Caudate nucleus (tissue), 63 donors: ENCODE measurements at places on chromosomes 5 and 9.

DNA sequence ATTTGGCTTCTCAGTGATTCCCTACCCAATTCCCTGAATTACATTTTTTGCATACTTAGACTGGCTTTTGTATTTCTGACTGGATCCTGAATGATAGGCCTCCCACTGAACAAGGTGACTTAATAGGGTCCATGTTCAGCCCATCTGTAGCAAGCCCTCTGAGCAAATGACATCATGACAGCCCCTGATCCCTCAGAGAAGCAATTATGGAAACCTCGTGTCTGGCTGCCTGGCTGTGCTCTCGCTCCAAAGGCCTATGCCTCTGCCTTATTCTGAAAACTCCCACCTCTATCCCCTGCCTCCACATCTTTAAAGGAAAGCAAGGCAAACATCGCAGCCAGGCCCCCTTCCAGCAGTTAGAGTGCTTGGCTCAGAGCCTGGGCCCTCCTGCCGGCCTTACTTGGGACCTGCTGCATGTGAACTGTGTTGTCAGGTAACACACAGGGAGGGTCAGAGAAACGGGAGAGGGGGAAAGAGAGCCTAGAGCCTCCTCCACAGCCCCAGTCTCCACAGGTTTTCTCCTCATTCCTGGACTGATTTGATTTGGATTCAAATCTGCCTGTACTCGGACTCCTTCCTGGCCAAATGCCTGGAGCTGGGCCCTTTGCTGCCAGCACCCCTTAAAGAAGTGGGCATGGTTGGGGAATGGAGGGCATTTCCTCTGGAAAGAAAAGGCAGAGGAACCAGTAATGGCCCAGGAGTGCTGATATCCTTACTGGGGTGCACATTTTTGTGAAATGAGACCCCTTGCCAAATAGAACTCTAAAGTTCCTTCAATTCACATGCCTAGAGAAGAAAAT is 3.8 kb downstream of the DCANP1 start:
- no peak for DNase-seq

GRCh38 chr5:178525906-178526732 is 64.1 kb downstream of the COL23A1 start:
- DNase-seq, result no peak

DNA sequence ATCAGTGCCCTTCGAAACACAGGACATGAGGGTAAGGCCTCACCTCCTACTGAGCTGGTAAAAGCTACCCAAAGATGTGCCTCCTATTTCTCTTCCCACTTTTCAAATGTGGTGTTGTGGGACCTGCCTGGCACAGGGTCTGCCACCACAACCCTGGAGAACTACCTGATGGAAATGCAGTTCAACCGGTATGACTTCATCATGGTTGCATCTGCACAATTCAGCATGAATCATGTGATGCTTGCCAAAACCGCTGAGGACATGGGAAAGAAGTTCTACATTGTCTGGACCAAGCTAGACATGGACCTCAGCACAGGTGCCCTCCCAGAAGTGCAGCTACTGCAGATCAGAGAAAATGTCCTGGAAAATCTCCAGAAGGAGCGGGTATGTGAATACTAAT is 1.9 kb downstream of the IRGM start:
- no peak for DNase-seq

DNA sequence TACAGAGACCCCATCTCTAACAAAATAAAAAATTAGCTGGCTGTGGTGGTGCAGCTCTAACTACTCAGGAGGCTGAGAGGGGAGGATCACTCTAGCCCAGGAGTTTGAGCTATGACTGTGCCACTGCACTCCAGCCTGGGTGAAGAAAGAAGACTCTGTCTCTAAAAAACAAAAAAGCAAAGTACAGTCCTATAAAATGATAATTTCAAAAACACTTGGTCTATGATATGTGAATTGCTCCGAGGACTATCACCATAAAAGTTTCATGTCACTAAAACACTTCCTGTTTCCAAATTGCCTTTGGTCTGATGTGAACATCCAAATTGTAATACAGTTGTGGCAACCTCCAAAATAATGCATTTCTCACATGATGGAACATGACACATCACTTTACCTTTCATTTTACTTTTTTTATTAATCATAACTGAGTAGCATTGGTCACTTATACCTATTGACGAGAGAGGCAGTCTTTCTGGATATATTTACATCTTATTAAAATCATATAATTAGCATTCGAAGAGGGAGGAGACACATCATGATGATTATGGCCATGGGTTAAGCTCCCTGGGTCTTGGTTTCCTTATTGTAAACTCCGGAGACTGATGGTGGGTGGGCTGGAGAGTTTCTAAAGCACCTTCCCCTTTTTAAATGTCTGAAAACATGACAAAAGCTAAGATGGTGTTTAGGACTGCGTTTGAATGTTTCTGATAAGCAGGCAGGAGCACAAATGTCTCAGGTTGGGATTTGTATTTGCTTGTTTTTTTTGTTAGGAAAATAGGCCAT is 25.8 kb upstream of the CD180 start:
- DNase-seq, result no peak

DNA sequence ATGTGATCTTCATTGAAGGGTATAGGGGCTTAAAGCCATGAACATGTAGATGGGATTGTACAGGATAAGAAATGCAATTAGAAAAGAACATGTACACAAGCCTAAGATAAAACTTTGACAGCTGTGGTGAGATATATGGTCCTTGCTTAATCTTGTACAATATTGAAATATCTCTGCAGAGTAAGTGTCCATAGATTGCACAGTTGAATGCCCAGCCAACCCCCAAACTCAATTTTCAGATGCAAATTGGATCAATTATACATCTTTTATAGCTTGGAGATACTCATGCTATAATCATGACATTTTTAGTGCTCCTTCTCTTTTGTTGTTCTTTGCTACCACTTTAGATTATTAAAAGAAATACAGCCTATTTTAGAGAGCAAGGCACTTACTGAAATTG is 59.5 kb upstream of the CHSY3 start:
- no peak for DNase-seq

DNA sequence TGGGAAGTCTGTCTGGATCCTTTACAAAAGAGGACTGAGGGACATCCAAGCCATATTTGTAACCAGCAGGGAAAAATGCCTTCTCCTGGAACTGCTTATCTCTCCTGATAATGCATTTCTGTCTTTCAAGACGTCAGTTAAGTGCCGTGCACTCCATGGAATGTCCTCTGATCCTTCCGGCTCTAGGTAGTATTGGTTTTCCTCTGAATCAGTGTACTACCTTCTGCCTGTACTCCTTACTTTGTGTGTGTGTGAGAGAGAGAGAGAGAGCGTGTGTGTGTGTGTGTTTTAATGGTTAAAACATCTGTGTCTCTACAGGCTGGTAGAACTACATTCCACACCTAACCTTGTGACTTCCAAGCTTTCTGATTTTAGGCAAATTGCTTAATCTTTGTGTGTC is 89.9 kb downstream of the PIP5K1B start:
- no peak for DNase-seq

DNA sequence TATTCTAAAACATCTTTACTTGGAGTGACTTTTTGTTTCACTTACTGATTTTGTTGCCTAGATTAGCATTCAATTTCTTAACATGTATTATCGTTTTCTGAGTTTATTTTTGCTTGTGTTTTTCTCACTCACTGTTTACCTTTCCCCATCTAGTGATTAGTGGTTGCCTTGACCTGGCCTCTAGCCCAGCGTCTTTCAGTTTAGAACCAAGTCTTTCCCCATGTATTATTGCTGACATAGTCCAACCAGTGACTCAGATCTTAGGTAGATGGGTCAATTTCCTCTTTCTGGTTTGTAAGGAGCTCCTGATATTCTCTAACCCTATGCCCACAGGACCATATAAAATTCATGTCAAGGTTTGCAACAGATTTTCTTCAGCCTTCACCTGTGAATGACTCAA is 135.5 kb downstream of the PRR16 start:
- DNase-seq, result no peak

DNA sequence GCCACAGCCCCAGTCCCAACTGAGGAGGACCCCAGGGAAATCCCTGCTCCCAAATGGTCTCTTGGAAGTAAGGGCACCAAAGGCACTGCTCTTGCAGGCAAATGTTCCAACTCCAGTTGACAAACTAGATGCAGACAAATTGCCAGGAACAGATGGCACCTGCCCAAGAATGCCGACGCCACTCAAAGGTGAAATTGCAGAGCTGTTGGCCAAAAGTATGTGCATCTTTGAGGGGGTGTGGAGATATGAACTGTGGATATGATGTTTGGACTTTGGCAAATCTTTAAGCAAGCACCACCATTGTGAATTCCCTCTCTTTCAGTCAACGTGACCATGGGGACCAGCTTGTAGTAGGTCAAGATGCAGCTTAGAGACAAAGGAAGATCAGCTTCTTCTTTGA is 12.0 kb upstream of the CPLX2 start:
- DNase-seq, result no peak

GRCh38 chr5:58542709-58543108 is 40.2 kb upstream of the RAB3C start:
- no peak for DNase-seq

- DNase-seq, result no peak
Measured at GRCh38 chr5:119270960-119271757, 84.7 kb upstream of the TNFAIP8 start.

GRCh38 chr5:150461231-150461630 is 11.7 kb upstream of the RPS14 start:
- DNase-seq, result no peak

DNA sequence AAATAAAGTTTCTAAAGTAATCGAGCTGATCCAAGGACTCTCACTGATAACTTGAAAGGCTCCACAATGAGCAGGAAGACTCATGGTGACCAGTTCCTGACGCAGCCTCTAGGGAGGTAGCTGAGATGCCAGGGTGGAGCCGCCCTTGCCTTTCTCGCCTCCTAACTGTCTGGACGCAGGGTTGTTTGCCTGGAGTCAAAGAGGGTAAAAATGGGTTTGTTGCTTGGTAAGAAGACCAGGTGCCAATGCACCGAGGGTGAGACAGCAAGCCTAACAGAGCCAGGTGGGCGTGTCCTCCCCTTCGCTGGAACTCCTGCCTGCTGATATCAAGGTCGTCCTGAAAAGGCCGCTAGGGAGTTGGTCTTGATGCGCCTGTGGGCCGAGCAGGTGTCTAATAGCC is 48.6 kb upstream of the FCN1 start:
- no peak for DNase-seq
